ENCODE measurements at places on chromosomes 16 and 17.

DNA sequence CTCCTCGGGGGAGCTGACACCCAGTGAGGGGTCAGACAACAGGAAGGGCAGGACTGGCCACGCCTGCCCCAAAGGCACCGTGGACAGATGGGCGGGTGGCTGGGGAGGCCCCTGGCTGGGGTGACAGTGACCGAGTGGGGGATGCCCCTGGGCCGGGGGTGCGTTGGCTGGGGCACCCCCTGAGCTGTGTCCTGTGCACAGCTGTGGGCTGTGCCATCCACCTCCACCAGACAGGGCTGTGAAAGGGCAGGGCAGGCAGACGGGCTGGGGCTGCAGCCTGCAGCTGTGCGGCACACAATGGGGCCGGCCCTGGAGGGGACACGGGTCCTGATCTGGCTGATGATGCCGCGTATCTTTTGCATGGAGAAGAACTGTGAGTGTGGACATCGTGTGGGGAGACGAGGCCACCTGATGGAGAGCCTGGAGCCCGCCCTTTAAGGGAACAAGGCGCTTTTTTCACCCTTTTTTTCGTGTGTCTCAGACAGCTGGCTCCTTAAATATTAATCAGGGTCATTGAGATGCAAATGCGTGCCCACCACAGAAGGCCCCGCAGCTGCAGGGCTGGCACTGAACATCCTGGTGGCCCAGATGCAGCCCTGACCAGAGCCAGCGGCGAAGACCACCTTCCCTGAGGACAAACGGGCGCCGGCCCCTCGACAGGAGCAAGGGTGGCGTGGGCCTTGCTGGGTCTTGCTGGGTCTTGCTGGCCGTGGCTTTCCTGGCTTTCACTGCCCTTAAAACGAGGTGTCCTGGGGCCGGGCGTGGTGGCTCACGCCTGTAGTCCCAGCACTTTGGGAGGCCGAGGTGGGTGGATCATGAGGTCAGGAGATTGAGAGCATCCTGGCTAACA is 42.4 kb upstream of the GNG13 start:
- DNase-seq: no peak

DNA sequence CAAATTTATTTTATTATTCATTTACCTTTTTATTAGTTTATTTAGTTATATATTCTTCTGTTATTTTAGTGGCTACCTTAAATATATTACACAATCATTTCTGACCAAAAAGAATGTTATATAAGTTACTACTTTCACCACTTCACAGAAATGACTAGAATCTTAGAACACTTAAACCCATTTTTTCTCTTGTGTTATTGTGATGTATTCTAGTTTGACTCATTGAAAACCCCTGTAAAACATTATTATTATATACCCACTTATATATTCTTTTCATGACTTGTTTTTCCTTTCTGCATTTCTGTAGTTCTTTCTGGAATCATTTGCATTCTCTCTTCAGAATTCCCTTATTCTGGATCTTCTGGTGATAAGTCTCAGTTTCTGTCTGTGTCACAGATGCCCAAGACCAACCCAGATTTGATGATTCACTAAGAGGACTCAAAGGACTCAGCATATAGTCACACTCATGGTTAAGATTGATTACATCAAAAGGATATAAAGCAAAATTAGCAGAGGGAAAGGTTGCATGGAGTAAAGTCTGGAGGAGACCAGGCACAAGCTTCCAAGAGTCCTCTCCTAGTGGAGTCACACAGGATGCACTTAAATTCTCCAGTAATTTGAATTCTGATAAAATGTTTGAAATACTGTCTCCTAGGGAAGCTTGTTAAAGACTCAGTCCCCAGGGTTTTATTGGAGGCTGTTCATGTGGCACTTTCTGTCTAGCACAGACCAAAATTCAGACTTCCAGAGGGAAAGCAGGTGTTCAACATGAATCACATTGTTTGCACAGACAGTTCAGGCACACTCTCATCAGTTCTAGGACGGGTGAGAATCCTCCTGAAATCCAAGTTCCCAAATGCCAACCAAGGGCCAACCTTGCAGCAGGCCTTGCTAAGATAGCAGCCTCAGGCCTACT is 7.7 kb downstream of the GINS3 start:
- no peak for DNase-seq

DNA sequence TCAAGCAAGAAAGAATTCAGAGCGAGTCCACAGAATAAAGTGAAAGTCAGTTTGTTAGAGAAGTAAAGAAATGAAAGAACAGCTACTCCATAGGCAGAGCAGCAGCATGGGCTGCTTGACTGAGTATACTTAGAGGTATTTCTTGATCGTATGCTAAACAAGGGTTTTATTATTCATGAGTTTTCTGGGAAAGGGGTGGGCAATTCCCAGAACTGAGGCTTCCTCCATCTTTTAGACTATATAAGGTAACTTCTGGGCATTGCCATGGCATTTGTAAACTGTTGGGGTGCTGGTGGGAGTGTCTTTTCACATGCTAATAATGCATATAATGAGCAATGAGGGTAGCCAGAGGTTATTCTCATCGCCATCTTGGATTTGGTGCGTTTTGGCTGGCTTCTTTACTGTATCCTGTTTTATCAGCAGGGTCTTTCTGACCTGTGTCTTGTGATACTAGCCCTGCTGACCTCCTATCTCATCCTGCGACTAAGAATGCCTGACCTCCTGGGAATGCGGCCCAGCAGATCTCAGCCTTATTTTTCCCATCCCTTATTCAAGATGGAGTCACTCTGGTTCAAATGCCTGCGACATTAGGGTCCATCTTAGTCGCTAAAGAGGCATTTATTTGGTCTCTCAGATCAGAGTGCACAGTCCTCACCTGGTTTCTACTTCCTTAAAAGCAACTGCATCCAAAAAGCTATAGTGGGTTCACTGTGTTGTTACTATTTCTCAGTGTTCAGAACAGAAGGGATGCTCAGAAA is 100.6 kb upstream of the CACNG5 start:
- no peak for DNase-seq

- no peak for DNase-seq
Measured at GRCh38 chr17:42883802-42884558, 16.6 kb upstream of the G6PC1 start.

DNA sequence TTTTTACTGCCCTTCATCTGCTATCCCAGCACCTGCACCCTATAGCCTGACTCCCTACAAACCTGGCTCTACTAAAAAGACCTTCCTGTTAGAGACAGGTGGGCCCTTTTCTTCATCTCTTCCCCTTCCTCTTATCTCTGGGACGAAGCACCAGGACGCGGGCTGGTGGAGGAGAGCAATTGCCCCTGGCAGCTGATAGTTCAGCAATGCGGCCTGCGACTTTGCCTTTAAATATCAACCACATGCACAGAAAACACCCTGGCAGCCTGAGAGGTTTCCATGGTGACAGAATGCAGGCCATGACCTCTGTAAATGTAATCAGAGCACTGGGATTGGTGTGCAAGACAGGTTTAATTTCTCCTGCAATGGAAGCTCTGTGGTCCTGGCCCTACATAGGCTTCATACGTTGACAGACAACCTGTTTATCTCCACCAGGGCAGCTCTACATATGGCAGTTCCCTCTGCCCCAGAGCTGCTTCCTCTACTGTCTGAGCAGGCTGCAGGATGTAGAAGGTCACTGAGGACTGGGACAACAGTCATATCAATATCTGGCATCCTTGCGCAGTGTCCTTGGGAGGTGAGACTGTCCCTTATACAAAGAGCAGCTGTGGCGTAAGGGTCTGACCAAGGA is 10.0 kb upstream of the SKAP1 start:
- no peak for DNase-seq
